ENCODE measurements at places on chromosomes 6 and 20.

- no peak for DNase-seq
Measured at GRCh38 chr6:117007659-117008058, 130.6 kb downstream of the RFX6 start.

DNA sequence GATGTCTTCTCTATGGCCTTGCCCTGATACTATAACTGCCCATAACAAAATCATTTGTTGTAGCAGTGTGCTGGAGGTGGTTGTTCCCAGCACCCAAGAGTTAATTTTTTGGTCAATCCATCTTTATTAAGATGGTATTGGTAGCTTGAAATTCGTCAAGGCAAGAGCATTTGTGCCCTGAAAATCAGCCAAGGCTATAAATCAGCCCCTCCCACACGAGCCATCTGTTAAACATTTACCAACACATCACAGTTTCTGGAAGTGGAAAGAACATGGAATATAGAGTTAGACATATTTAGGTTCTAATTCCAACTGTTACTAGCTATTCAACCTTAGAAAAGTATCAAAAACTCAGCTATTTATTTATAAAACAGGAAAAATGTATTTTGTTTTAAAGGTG is 888.4 kb upstream of the GJE1 start:
- DNase-seq, result no peak

GRCh38 chr6:36499918-36500317 is 47.4 kb downstream of the STK38 start:
- DNase-seq, result no peak

- DNase-seq, result no peak
Measured at GRCh38 chr6:41546866-41547798, 951 bp downstream of the FOXP4 start.

DNA sequence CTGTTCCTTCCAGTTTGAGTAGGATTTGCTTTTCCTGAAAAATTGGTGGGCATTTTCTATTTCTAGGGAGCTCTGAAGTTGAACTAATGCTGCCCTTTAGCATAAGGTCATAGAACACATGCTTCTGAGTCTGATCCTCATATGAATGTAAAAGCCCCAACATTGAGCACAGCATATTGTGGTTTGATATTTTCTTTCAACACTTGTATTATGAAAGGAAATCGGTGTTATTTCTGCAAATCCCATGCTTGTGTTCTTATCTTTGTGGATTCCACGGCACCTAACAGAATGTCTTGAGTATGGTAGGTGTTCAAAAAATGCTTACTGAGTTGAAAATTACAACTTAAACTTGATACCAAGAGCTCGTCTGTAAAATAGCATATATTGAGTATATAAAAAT is 85.8 kb downstream of the TRMT11 start:
- no peak for DNase-seq

DNA sequence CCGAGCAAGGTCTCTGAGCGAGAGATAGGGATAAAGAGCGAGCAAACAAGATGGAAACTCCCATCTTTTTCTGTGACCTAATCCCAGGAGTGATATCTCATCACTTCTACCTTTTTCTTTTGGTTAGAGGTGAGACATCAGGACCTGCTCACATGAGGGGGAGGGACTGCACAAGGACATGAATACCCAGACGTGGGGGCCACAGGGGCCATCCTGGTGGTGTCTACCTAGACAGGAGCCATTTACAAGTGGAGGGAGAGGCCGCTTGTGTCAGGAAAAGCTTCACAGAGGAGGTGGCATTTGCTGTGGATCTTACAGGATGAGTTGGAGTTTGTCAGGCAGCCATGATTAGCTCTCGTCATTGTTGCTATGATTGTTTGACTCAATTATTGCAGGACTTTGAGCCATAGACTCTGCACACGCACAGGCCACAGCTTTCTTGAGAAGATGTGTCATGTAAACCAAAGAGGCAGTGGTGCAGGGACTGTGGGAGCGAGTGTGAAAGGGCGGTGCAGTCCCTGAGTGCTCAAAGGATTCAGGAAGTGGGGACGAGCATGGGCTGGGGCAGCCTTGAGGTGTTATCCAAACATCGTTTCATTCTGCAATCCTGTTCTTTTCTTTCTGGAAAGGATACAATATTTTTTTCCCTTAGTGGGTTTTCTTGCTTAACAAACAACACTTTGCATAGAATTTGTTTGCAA is 7.7 kb downstream of the NPEPL1 start:
- no peak for DNase-seq

DNA sequence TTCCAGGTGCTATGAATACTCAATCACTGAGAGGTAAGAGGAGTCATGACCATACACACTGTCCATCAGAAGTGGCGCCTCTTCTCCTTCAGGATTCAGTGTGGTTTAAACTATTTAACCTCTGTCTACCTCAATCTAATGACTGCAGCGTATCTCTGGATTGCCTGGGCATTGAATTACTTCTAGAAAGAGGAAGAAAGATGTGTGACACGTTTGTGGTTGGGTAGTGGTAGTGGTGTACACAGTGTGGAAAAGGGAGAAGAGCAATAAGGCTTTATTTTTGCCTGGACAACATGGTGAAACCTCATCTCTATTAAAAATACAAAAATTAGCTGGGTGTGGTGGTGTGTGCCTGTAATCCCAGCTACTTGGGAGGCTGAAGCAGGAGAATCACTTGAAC is 38.0 kb upstream of the ECHDC1 start:
- DNase-seq, result no peak

Measured in HuH-7 (cell line).